RPMI8226 (cell line): ENCODE measurements at places on chromosomes 12 and 14.
A peak's percentile ranks its signal among the peaks of the same experiment; 100 is the strongest.

DNA sequence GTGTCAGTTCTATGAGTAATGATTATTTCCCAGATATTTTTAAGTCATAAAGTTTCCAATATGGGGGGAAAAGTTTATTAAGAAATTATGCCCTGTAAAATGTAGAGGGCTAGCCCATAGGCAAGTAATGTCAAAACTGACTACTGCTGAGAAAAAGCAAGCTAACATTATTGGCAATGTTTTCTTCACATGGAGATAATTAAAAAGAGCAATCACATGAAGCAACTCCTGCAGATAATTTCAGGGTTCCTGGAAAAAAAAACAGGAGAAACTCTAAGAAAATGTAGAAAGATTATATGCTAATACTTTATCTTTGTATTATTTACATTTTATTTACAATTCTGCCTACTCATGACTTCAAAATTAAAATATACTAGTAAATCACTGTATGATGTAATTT is 39.8 kb downstream of the PPP1R12A start:
- DNase-seq, result no peak

DNA sequence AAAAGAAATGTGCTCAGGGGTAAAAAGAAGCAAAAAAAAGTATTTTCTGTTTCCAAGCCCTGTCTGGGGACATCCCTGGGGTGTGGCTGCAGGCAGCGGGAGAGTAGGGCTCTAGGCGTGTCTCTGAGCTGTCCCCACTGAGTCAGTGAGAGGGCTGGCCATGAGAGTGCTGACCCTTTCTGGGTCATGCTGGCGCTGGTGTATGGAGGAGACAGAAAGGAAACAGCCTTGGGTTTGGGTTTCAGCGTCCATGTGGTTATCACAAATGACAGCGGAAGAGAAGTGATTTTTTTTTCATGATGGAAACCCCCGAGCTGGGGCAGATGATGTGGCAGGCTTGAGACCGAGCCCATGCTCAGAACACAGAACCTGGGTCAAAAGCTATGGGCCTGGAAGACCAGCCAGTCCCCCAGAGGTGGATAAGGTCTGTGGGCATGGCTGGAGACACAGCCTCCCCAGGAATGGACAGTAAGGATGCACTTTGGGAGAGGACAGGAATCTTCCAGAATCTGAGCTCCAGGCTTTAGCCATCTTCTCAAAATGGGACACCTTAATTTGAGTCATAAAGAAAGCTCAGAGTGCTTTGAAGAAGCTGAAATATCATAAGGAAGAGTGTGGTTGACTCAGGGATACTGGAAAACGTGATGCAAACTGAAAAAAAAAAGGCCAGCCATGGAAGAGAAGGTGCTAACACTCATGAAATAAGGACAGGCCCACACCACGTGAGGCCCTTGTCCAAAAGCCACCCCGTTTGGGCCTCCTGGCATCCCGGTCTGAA is 36.2 kb downstream of the SYNE3 start:
- DNase-seq, result no peak

DNA sequence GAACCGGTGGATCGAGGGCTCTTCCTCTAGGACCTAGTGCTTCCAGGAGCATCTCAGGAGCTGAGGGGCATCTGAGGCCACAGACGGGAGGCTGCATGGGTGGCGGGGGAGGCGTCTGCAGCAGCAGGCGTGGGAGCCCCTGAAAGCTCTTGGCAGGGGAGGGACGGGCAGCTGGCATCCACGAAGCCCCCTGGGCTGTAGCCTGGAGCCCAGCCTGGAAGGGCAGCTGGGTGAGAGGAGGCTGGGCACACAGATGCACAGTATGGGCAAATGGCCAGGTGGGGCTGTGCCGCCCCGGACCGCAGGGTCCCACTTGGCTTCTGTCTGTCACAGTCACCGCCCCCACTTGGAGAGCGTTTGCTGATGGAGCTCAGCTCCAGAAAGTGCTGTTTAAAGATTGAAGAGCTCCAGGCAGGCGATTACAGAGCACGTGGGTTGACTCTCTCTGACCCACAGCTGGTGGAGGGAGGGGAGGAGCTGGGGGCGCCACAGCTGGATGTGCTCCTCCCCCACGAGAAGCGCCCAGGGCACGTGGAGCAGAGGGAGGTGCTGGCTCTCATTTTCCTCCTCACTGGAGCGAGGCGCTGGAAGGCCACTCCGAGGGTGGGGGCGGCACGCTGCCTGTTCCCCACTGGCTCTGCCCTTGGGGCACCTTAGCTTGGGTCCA is 155.0 kb upstream of the C14orf180 start:
- DNase-seq, result peak; percentile 69

DNA sequence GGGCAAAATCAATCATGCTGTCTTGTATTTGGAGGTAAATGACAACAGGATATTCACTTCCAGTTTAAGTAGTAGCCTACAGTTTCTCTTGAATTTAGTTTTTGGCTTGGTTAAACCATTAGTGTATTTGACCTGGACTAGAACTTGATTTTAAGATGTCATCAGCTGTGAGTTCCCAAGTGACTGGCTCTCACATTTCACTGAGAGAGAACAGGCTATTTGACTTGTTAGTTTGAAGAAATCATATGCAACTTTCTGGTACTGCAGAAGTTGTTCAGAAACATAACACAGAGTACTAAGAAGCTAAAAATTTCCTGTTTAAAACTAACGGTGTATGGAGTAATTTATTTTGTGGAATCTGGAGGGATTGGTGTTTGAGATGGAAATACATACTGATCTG is 22.3 kb downstream of the MNAT1 start:
- DNase-seq, result no peak

DNA sequence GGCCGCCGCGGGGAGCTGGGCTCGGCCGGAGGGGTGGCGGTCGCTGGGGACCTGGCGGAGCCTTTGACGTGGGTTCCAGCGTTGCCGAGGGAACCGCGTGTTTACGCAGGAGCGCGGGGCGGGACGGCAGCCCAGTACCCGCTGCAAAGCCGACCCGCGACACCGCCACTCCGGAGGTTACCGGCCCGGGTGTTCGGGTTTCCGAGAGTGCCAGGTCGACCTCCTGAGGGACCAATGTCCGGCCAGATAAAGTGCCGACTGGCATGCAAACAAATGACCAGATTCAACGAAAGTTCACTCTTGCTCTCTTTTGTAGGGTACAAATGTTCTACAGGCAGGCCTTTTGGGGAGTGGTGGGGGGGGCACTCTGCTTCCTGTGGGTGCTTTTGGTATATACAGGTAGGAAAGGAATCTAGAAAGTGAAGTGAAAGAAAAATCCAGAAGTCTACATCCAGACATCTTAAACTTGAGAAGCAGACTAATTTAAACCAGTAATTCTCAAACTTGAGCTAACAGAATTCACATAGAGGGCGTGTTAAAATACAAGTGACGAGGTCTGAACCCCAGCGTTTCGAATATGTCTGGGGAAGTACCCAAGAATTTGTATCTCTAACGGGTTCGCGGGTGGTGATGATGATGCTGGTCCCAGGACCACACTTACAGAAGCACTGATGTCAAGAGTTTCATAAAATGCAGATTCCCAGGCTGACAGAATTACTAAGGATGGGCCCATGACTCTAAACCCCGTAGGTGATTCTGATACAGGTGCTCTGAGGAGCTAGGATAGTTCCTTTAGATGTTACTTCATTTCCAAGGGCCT is at the start of gene GPR135:
TSS of gene GPR135 (minus strand) at position 65 of the 820 bp plus-strand sequence. CDS start 154 bp downstream, outside the sequence.
- DNase-seq, result no peak
